ENCODE measurements at places on chromosomes 7 and 10.
A peak's percentile ranks its signal among the peaks of the same experiment; 100 is the strongest.

GRCh38 chr10:94602729-94603515, 57.3 kb downstream of the HELLS start:
- no peak for DNase-seq

DNA sequence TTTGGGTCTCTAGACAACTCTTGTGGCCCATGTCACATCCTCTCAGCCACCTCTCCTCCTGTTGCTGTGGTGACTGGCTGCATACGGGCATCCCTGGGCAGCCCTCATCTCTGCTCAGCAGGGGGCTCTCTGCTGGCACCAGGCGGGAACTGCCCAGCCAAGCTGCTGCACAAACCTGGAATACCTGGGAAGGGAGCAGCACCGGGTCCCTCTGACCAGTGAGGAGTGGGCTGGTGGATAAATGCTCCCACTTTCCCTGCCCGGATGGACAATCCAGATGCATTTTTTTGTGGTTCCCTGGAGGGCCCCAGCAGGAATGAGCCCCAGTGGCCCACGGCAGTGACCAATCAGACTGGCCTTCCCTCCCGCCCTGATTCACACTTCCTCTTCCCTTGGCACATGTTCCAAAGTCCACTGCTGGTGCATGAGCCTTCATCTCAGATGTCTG, 21.9 kb downstream of the GRID1 start:
- DNase-seq = no peak

DNA sequence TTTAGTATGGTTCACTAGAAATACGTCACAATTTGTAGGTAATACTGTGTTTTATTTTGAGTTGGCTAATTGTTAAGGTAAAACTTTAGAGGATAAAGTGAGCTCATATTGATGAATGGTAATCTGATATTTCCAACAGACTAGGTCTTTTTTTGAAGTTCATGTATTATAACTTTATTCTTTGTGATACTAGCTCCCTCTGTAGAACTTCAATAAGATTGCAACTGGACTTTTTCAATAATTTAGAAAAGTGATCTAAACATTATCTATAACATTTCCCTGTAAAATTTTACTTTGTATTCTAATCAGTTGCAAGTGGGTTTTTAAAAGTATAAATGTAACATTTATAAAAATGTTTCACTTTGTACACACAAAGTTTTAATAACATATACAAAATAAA, 83.5 kb downstream of the ADK start:
- no peak for DNase-seq

DNA sequence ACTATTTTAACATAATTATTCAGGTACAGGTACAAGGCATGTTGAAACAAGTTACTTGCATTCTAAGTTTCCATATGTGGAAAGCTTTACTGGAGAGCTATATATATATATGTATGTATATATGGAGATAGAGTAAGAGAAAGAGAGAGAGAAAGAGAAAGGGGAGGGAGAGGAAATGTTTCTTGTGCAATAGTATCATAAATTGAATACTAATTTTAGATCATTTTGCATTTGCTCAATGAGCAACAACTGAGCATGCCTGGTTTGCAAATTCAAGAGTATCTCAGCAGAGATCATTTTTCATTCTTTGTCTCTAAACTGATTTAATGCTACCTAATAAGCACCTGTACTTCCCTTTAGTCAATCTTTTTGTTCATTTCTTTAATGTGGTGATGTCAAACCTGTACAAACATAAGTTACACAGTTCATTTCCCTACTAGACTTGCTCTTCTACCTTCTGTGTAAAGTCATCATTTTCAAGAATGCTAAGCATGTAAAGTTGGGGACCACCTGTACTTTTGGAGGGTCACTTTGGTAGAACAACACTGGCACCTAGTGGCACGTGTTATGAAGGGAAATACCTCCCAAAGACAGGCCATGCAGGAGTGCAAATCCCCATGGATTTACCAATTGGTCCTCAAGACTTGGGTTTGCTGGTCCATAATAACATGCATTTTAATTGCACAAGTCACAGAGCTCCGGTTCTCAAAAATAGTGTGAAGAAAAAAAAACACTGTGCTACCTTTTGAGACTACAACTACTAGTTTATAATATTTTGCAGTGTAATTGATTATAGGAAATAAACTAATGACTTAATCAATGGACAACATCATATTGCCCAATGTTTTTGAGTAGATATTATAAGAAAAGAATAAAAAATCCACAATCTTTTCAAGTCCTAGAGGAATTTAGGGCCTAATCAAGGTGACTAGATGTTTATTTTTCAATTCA, 431.2 kb upstream of the IGFBP3 start:
- DNase-seq = peak; percentile 55

- DNase-seq = no peak
Observed at GRCh38 chr10:88209837-88210561, 346.6 kb downstream of the PTEN start.

DNA sequence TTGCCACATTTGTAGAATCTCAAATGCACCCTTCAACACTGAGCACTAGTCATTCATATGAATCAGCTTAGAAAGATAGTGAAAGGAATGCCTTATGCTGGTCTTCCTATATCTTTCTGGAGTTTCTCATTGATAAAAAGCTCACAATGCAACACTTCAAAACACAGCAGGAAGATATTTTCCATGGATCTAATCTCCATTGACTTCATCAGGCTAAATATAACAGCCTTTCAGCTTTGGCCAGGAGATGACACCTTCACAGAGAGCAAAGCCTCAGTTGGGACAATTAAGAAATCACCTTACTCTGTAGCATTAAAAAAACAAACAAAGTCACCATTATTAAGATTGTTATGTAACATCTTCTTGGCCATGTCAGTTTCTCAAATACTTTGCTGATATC, 6.7 kb downstream of the NRP1 start:
- DNase-seq = no peak

All from HS-27A (cell line).